ENCODE measurements at places on chromosomes 7 and 10. TPM values are rescaled to one million over a fixed set of nuclear protein-coding genes. Genes with fewer than 3 reads are reported as not detected.

The TPST1 gene
- 6.4 TPM for total RNA-seq

DNA sequence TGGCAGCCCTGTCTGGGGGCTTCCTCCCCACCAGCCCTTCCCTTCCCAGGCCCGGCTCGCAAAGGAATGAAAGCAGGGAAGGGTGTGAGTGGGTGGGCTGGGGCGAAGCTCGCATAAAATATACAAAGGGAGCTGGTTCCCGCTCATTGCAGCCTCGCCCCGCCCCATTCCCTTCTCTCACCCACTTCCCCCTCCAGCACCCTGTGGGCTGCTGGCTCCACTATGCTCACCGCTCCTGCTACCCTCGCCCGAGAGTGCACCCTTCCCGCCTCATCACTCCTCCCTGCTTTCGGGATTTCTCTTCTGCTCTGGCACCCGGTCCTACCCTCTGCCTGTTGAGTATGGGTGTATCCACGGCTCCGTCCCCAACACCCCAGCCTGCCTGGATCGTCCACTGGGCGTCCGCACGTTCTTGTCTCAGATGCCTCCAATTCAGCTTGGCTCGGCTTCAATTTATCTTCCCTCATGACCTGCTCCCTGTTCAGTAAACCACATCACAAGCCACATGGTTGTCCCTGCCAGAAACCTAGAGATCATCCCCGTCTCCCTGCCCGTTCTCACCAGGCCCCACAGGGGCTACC is 14.4 kb upstream of the TTYH3 start:
- no peak for DNase-seq

The SHH gene
- not detected for total RNA-seq

DNA sequence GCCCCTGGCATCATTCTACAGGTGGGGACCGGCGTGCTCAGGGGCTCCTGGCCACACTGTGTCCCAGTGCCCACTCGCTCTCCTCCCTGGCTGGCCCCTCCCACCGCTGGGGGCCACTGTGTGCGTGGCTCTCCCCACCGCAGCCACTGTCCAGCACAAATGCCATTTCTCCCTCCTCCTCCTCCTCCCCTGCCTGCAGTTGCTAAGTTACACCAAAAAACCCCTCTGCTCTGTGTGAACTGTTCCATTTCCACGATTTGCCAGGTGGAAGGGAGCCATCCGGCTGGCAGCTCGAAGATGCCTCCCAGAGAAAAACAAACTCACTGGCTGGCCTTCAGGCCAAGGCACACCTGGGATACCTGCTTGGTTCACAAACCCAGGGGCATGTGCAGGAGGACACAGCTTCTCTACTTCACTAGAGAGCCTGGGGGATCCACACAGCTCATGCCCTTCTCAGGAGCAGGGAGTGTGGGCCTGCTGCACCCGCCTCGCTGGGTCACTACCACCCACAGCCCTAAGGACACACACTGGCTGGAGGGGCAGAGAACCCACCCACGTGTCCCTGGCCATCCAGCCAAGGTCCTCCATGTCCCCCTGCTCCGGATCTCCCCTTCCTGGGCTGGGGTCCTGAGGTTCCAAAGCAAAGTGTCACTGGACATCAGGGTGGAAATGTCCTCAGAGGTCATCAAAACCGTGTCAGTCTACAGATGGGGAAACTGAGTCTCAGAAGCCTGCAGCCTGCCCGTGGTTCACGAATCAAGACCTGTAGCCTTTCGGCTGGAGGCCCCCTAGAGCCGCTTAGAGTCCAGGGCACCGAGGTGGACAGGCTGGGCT is 1.7 kb downstream of the RASGEF1A start:
- DNase-seq: no peak

DNA sequence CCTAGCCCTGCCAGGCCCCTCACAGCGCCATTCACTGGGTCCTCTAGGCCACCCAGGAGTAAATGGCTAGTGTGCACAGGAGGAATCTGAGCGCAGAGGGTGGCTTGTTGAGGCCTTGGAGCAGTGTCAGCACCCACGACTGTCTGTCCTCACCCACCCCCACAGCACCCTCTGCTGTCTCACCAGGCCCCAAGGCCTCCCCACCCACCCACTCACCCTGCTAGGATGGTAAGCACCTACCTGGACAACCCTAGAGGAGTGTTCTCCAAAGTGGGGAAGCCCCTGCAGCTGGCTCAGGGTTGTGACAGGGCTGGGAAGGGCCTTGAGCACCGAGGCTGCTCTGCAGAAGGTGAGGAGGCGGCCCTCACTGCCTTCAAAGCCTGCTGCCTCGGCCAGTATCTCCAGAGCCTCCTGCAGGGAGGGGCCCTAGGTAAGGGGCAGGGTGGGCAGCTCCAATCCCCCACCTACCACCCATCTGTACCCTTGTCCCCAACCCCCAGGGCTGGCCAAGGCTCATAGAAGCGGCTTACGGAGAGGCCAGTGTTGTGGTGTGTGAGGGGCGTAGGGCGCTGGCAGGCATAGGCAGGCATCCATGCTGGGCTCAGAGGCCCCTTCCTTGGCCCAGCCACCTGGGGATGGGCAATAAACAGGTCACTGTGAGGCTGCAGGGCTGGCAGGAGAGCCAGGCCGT is 2.9 kb downstream of the POLM start:
- no peak for DNase-seq
